ENCODE measurements at places on chromosomes 16 and 17.

- DNase-seq, result no peak
Measured at GRCh38 chr17:562174-562573, 152.5 kb downstream of the VPS53 start.

GRCh38 chr17:40316571-40317344, 7.8 kb downstream of the RARA start:
- peak; percentile 69 for DNase-seq

DNA sequence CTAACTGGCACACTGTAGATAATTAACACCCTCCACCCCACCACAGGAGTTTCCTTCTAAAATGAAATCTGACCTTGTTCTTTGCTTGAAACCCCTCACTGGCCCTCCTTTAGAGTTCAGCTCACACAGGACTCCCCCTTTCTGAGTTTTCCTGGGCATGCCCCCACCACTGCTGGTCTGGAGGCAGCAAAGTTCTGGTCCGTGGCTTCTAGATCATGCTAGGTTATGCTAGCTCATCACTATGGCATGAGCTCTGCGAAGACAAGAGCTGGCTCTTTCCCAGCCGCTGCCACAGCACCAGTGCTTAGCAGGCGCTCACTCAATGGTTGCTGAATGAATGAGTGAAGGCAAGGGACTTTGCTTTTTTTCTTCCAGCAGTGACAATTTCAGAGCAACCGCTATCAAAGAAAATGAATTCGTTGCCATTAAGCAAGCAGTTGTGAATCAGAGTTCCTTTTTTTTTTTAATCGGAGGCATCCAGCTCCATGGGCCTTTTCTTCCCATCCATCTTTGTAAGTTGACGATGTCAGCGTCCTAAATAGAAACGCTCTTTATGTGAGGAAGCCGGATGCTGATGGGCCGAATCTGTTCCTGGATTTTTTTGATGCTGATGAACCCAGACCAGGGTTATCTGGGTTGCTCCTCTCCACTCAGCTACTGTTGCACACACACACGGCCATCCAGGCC, 80.8 kb upstream of the NOL11 start:
- no peak for DNase-seq

DNA sequence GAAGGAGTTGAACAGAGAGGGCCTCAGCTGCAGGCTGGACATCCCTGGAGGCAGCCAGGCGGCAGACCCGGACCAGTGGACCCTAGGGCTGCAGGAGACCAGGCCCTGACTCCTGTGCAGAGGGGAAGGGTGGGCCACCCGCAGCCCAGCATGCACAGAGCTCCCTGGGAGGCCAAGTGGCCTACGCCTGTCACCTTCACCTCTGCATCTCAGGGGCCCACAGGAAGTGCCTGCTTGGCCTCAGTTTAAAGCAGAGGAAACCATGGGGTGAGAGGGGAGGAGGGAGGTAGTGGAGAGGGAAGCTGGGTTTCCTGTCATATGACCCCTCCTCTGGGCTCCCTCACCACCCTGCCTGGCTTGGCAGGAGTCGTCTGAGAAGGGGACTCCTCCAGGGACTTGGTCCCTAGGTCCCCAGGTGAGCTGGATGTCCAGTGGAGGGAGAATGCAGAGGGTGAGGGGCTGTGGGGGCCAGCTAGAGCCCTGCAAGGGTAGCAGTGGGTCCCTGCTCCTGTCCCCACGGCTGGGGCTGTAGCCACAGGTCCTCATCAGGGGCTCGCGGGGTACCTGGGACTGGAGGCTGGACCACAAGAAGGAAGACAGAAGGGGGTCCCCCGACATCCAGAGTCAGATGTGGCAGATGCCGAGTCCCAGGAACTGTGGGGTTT, at the start of gene TMC8:
TMC8 (plus strand) TSS at position 335 of the 665 bp plus-strand sequence. CDS start 818 bp downstream, outside the sequence.
- DNase-seq, result no peak

DNA sequence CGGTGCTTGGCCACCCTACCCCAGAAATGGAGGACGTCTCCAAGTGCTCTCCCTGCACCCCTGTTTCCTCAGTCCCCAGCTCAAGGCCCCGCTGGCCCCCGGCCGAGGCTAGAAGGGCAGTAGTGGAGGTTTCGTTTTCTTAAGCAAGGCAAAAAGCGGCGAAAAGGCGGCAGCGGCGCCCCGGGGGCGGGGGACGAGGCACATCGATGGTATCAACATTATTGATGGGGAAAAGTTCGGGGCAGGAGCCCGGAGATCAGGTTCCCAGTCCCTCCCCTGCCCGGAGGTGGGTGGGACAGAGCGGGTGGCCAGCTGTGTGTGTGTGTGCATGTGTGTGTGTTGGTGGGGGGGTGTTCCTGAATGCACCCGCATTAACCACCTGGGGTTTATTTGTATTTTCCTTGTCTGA, 4.1 kb upstream of the SALL1 start:
- peak; percentile 53 for DNase-seq

- DNase-seq, result no peak
Measured at GRCh38 chr16:58563775-58564174, 48.5 kb downstream of the SETD6 start.

DNA sequence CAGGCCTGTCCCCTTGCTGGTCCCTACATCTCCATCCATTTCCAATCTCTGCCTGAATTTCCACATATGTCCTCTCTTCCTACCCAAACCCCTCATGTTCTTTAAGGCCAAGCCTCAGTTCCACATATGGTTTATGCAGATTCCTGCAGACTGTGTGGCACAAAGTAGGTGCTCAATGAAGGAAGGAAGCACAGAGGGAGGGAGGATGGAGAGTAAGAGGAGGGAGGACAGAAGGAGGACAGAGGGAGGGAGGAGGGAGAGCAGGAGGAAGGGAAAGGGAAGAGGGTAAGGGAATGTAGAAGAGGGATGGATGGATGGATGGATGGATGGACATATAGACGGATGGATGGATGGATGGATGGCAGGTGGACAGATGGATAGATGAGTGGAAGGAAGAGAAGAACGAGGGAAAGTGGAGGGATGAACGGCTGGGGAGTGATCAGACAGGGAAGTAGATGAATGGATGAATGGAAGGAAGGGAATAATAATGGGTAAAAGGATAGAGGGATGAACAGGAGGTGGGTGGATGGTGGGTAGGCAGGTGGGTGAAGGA, 7.7 kb upstream of the KRT14 start:
- no peak for DNase-seq

DNA sequence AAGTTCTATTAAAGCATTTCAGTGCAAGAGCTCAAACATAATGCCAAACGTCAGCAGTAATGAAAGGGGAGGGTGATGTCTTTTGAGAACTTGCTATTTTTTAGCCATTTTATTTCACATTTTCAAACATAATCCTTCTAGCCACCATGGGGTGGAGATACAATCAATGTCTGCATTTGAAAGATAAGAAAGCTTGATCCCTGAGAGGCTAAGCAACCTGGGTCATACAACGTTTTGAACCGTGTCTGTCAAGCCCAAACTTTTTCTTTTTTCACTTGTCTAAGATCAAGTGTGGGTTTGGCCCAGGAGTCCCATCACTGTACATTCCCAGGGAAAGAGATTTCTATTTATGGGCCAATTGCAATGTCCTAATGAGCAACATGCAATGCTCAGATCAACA, 331.1 kb downstream of the SLC39A11 start:
- no peak for DNase-seq

DNA sequence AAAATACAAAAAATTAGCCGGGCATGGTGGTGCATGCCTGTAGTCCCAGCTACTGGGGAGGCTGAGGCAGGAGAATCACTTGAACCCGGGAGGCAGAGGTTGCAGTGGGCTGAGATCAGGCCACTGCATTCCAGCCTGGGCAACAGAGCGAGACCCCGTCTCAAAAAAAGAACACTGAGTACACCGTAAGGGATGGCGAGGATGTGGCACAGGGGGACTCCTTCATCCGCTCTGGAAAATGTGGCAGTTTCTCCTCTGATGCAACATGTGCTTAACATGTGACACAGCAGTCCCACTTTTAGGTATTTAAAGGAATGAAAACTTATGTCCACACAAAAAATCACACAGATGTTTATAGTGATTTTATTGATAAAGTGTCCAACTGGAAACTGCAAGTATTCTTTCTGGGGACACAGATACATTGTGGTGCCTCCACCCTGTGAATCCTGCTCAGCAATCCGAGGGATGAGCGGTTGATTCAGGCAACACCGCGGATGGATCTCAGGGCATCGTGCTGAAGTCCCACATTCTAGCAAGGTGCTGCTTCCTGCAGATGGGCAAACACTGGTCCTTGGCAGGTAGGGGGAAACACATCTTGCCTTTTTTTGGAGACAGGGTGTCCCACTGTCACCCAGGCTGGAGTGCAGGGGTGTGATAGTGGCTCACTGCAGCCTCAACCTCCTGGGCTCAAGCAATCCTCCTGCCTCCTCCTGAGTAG, 3.5 kb upstream of the C16orf95 start:
- no peak for DNase-seq

GRCh38 chr17:55822028-55822427, 71.2 kb downstream of the PCTP start:
- no peak for DNase-seq

DNA sequence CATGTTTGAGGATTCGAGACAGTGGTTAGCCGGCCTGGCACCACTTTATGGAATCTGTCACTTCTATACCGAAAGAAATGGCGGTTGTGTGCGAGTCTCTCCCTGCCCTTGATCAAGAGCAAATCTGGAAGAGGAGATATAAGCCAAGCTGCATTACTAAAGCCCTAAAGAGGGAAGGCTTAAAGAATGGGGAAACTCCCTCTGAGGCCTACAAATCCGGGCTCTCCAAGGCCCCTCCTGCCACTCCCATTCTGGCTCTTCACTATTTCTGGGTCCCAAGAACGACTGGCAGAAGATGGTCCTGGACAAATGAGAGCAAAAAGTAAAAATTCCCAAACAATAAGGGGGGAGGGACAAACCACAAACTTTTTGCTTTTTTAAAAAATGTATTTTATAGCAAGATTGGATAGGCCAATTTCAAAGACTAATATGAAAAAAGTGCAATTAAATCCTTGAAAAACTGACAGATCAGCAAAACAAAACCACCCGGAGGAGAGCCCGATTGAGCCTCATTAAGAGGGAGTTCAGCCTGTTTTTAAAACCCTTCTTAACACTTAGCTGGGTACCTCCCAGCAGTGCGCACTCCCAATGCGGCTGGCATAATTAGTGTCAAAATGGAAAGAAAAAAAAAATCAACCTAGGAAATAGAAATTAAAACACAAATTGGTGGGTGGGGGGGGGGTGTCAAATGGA, 193.5 kb downstream of the ZFHX3 start:
- DNase-seq, result no peak

GRCh38 chr17:59292174-59292523, 39.3 kb upstream of the YPEL2 start:
- DNase-seq, result no peak

DNA sequence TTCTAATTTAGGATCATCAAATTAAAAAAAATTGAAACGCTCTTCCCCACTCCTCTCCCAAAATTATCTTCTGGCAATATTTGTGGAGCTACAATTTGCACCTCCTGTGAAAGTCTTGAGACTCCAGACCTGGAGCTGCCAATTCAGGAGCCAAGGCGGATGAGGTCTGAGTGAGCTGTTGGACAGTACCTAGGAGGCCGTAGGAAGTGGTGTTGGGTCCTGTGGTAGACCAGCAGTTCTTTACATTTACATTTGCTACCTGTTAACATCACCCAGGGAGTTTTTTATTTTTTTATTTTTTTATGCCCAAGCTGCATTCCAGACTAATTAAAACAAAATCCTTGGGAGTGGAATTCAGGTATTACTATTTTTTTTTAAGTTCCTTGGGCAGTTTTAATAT, 271.0 kb downstream of the PHKB start:
- no peak for DNase-seq

- DNase-seq, result no peak
Measured at GRCh38 chr16:26505496-26505895, 561.2 kb upstream of the C16orf82 start.

DNA sequence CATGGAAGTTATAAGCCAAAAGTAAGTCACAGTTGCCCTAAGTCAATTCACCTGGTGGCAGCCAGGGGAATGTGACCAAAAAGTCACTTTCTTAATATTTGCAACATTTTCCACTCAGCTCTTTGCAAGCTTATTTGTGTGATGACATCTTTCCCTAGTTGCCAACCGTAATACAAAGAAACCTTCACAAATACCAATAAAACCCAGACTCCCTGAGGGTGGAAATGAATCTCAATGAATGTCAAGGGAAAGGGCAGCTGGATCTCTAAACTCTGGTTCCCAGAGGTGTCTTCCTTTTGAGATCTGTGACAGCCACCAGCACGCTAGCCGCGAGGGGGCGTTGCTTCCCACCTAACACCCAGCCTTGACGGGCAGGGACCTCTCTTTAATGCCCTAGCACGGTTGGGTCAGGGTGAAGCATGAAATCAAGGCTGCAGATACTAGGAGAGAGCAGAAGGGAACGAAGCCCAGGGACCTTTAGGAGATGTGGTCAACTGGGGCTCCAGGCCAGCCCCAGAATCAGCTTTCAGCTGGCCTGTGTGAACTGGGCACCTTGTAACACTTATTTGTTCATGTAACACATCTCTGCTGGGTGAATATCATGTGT, 82.2 kb downstream of the CMC2 start:
- peak; percentile 87 for DNase-seq

DNA sequence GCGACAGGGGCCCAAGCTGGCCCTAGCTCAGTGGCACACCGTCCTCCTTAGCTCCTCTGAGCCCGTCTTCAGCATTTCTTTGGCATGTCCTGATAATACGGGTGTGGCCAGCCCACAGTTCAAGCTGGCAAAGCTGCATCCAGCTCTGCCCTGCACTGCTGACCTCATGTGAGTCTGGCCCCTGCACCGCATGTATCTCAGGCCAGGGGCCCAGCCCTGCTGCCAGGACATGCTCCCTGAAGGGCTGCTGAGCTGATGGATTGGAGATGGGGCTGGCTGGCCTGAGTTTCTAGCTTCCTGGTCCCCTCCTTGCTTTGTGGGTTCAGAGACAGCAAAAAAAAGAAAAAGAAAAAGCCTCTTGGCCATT, 2.4 kb downstream of the DOC2B start:
- no peak for DNase-seq

Data from WTC11 (cell line).